CD8-positive, alpha-beta memory T cell (primary cell): ENCODE measurements at places on chromosomes 2 and 18. TPM values are rescaled to one million over a fixed set of nuclear protein-coding genes. Genes with fewer than 3 reads are reported as not detected.

- no peak for DNase-seq
- no peaks in the 10 kb centered on the region for H3K4me1 ChIP-seq
- H3K27me3 ChIP-seq = no peaks in the 10 kb centered on the region
- no peak overlapping the region for H3K4me3 ChIP-seq
These were observed 278.4 kb downstream of the RDH14 start for GRCh38 chr2:18282026-18282425.

DNA sequence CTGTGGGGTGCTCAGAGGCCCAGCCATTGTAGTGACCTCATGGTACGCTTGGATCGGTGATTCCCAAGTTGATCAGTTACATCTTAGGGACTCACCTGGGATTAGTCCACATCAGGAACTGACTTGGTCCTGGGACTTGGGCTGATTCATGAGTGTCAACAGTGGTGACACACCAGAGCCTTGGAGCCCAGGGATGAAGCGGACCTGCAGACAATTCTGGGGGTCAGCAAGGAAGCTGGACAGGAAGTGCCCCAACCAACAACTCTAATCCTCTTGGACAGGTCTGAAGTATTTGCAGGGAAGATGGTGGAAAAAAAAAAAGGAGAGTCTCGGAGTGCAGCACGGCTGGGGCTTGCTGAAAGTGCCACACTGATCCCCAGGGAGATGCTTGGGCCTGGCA, 288.6 kb downstream of the PHLPP1 start:
- no peak for DNase-seq
- H3K27me3 ChIP-seq = no peaks in the 10 kb centered on the region
- H3K4me3 ChIP-seq = no peak overlapping the region
- no peaks in the 10 kb centered on the region for H3K4me1 ChIP-seq
- H3K36me3 ChIP-seq = no peaks in the 10 kb centered on the region

DNA sequence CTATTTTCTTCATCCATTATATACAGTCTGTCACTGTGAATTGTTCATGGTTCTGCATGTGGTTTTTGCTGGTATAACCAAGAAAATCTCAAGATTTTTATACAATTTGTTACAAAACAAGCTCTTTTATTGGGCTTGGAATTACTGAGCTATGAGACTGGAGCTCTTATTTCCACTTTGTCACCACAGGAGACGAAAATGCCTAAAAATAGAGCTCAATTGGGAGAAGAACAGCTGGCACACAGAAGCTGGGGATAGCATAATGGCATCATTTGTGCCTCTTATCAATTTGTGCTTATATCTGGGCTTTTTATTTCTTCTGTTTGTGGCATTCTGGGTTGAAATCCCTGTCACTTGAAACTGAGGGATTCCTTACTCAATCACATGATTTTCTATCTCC, 219.1 kb downstream of the CALCRL start:
- DNase-seq = no peak
- no peaks in the 10 kb centered on the region for H3K27me3 ChIP-seq
- no peak overlapping the region for H3K4me3 ChIP-seq
- no peaks in the 10 kb centered on the region for H3K4me1 ChIP-seq
- no peak overlapping the region for H3K27ac ChIP-seq

DNA sequence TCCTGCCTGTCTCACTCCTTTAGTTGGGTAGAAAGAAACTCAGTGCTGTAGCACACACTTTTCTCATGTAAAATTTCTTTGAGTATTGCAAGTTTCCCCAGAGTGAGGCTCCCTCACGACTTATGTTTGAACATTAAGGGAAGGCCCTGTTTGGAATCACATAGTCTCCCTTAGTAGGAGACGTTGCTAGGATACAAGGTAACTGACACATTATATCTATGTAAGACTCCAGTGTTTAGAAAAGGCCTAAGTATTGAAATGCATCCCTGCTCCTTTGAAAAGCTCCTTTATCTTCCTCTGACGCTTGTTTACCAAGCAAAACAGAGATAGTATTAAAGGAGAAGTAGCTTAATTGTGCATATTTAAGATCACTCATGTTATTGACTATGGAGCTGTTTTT, 248.2 kb downstream of the PHLPP1 start:
- H3K27ac ChIP-seq = no peak overlapping the region
- no peak overlapping the region for H3K4me3 ChIP-seq
- no peaks in the 10 kb centered on the region for H3K36me3 ChIP-seq
- no peaks in the 10 kb centered on the region for H3K4me1 ChIP-seq
- H3K27me3 ChIP-seq = no peaks in the 10 kb centered on the region

GRCh38 chr2:207422380-207422779, 107.4 kb upstream of the CREB1 start:
- DNase-seq = no peak
- no peaks in the 10 kb centered on the region for H3K4me1 ChIP-seq

GRCh38 chr2:873651-874580, 76.7 kb upstream of the SNTG2 start:
- no peaks in the 10 kb centered on the region for H3K36me3 ChIP-seq
- no peak for DNase-seq
- H3K27me3 ChIP-seq = peaks cover 3% of the 10 kb centered on the region

- H3K4me1 ChIP-seq = peaks cover 19% of the 10 kb centered on the region
- no peaks in the 10 kb centered on the region for H3K27me3 ChIP-seq
- no peak overlapping the region for H3K4me3 ChIP-seq
- no peak overlapping the region for H3K27ac ChIP-seq
- no peaks in the 10 kb centered on the region for H3K36me3 ChIP-seq
- DNase-seq = peak; percentile 29
These were observed 10.1 kb downstream of the ATAD2B start for GRCh38 chr2:23916727-23917405.

The CRYBA2 gene
- not detected for total RNA-seq

The KANSL1L gene
- total RNA-seq = 6.3 TPM
